Amniotic stem cell (primary cell): ENCODE measurements at places on chromosomes 3 and 15.

DNA sequence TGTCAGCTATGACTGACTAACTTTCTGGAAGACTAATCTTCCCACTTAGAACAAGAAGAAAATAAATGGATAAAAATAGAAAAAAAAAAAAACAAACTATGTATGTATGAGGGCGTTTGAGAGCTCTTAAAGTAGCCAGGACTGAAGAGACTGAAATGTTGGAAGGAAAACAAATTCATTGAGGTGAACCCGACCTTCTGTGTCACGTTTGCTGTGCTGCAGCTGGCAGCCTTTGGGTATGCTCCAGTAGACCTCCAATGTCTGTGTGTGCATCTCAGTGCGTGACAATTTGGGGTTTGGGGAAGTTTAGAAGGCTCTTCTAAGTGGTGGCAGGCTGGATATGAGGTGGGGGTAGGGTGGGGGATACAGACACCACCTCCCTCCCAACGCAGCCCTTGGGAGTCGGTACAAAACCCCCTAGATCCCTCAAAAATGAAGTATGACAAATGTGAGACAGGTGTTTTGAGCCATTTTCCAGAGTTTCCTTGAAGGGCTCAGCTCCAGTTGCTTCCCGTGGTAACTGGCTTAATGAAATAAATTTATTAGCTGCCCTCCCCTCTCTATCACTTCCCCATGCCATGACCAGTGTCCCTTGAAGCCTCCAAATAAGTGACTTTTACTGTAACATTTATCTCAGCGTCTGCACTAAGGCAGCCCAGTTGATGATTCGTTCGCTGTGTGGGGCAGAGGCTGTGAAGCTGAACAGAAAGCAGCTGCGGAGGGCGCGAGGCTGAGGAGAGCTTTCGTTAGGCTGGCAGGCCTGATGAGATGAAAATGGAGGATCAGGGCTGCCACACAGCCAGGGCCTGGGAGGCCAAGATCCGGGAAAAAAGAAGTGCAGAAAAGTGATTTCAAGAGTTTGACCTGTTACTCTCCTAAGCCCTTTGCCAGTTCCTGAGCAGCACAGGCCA lies 34.9 kb upstream of the GABRB3 start:
- DNase-seq = no peak

DNA sequence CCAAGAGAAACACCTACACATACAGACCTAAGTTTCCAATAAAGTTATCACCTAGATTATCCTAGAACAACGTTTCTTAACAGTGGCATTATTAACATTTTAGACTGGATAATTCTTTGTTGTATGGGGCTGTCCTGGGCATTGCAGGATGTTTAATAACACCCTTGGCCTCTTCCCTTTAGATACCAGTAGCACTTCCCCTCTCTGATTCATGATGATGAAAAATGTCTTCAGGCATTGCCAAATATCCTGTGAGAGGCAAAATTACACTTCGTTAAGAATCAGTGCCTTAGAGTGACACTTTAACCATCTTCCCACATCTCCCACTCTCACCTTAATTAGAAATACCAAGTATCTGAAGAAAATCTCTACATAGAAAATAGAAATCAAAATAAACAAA lies 352.6 kb downstream of the CGGBP1 start:
- DNase-seq = no peak

DNA sequence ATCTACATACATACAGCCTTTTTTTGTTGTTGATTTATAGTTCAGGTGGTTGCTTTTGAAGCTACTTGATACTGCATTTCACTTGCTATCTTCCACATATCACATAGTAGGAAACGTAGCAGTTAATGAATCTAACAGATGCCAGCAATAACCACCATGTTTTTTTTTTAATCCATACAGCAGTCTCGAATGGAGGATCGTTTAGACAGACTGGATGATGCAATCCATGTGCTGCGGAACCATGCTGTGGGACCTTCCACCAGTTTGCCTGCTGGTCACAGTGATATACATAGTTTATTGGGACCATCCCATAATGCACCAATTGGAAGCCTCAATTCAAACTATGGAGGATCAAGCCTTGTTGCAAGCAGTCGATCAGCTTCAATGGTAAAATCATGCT lies 123.2 kb upstream of the CGNL1 start:
- no peak for DNase-seq

GRCh38 chr3:98971169-98971681 lies 69.7 kb upstream of the DCBLD2 start:
- no peak for DNase-seq

- DNase-seq = no peak
Observed at GRCh38 chr3:134809427-134810051, 14.5 kb downstream of the EPHB1 start.

DNA sequence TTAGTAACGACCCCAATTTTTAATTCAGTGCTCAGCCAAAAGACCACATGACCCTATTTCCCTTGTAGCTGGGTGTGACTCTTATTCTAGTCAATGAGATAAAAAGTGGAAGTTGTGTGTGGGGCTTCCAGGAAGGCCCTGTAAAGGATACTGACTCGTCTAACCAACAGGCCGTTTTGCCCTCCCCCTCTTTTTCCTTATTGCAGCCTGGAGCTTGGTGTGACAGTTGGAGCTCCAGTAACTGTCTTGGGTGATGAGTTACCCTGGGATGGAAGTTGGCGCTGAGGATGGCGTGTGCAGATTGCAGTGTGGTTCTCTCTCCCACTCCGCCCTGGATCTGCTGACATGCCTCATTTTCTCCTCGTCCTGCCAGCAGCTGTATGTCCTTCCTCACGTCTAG lies 209.3 kb upstream of the PROK2 start:
- no peak for DNase-seq
